ENCODE measurements at places on chromosomes 7 and 10. TPM values are rescaled to one million over a fixed set of nuclear protein-coding genes. Genes with fewer than 3 reads are reported as not detected.

Gene TMEM26
- total RNA-seq = not detected

DNA sequence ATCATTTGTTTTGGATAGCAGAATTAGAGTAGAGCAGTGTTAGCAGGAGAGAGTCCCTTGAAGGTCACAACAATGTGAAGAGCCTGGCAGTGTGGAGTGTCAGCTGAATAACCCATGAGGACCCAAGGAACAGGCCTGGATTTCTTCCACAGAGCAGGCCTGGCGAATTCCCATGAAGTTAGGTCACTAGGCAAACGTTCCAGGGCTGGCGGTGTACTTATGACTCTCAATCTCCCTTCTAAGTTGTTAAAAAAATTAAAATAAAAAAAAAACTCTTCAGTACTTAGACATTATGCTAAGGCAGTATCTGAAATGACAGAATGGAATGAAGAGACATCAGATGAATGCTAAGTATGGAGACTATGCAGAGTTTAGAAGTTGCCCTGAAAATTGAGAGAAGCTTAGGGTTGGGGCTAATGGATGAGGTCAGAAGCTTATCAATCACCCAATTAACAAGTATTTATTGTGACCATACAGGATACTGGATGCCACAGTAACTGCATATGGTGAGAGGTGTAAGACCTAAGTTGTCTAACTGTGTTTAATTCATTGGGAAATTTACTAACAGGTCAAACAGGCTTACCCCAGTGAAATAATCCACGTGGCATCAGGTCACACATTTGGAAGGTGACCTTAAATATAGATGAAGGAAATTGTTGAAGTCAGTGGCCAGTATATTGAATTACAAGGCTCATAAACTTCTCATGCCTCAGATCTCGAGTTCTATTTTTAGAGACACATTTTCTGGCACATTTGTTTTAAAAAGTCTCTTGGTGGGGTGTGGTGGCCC is 126.2 kb upstream of the NRP1 start:
- DNase-seq = peak; percentile 90

Gene ASZ1
- total RNA-seq = not detected

- DNase-seq = peak; percentile 28
Observed at GRCh38 chr7:47666164-47666862, 84.4 kb upstream of the TNS3 start.

- DNase-seq = no peak
Observed at GRCh38 chr10:97903128-97904017, 53.7 kb downstream of the GOLGA7B start.

DNA sequence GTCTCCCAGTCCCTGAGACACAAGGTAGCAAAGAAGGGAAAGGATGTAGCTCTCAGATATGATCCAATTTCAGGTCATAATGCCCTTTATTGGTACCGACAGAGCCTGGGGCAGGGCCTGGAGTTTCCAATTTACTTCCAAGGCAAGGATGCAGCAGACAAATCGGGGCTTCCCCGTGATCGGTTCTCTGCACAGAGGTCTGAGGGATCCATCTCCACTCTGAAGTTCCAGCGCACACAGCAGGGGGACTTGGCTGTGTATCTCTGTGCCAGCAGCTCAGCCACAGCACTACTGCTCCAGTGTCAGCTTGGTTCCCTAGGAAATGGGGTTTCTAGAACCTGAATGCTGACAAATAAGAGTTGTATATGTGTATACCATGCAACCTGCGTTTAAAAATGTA is 74.6 kb upstream of the PRSS58 start:
- no peak for DNase-seq

Gene TBX20
- total RNA-seq = not detected

Gene SUFU
- 3.1 TPM for total RNA-seq

Gene IL2RA
- not detected for total RNA-seq

DNA sequence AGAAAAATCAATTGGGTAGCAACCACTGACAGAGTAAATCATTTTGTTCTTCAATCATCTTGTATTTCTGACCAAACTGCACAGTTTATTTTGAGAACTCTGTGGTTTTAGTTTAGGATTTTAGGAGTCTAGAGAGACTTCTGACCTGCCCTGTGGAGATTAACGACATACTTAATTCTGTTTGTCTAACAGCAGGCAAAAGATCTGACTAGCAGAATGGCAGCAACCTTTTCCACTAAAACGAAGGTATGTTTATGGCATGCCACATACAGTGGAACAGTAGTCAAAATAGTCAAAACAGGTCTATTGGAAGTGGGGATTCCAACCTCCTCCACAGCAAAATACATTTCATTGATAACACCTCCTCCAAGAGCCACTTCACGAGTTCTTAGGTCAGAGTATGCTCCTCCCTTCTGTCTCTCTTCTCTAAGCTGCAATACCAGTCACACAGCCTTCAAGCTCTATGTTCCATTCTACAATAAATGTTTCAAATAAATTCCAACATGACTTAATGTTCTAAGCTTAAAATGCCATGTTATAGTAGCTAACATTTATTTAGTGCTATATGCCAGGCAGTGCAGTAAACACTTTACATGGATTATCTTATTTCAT is 34.4 kb downstream of the NRCAM start:
- DNase-seq = no peak

Gene GPNMB
- 38.2 TPM for total RNA-seq

GRCh38 chr7:42492920-42493319 is 255.9 kb upstream of the GLI3 start:
- DNase-seq = peak; percentile 9

DNA sequence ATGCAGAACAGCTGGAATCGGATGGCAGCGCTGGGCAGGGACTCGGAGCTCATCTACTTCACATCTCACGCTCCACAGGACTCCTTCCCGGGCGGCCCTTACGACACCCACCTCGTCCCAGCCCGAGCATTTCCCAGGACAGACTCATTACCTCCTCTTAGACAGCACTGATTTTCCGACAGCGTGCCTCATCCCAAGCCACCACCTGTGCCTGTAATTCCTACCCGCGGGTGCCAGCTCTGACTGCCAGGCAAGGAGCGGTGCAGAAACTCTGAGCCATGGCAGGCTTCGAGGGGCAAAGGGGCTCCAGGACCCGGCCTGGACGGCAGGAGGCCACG is 25.6 kb downstream of the GPER1 start:
- DNase-seq = no peak

GRCh38 chr7:75945297-75946168 is 30.6 kb downstream of the POR start:
- peak; percentile 44 for DNase-seq

DNA sequence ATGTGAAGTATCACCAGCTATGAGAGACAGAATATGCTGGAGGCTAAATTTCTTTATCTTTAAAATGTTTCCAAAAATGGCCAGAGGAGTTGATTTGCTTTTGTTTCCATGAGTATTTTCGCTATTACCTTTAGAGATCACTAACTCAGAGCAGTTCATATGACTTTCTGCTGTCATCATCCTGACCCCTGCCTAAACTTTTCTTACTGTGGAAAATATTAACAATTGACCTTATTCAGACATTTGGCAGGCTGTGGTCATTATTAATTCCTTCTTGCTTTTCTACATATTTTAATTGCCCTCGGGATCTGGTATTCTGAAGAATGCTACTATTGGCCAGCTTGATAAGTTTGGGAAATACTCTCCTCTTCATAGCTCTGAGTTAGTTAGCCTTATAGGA is 156.5 kb downstream of the EXOC4 start:
- no peak for DNase-seq

DNA sequence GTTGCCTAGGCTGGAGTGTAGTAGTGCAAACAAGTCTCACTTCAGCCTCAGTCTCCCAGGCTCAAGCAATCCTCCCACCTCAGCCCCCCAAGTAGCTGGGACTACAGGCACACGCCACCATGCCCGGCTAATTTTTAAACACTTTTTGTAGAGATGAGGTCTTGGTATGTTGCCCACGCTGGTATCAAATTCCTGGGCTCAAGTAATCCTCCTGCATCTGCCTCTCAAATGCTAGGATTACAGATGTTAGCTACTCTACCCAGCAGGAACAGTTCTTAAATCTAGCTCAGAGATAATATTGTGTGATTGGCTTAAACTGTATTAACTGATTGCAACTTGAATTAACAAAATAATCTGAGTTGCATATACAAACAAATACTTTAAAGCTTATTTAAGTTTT is 82.9 kb downstream of the CDK14 start:
- DNase-seq = no peak

GRCh38 chr7:87391020-87391701 is 45.7 kb downstream of the CROT start:
- DNase-seq = no peak

- DNase-seq = no peak
Observed at GRCh38 chr10:123530166-123530870, 135.8 kb upstream of the GPR26 start.

- DNase-seq = peak; percentile 86
Observed at GRCh38 chr10:72552857-72553256, 73.0 kb downstream of the MICU1 start.

- peak; percentile 23 for DNase-seq
Observed at GRCh38 chr7:18976715-18977471, 140.5 kb downstream of the TWIST1 start.

GRCh38 chr7:127153315-127153714 is 99.4 kb downstream of the GRM8 start:
- DNase-seq = no peak

- peak; percentile 88 for DNase-seq
Observed at GRCh38 chr10:14605231-14605925, 169.3 kb downstream of the FAM107B start.

DNA sequence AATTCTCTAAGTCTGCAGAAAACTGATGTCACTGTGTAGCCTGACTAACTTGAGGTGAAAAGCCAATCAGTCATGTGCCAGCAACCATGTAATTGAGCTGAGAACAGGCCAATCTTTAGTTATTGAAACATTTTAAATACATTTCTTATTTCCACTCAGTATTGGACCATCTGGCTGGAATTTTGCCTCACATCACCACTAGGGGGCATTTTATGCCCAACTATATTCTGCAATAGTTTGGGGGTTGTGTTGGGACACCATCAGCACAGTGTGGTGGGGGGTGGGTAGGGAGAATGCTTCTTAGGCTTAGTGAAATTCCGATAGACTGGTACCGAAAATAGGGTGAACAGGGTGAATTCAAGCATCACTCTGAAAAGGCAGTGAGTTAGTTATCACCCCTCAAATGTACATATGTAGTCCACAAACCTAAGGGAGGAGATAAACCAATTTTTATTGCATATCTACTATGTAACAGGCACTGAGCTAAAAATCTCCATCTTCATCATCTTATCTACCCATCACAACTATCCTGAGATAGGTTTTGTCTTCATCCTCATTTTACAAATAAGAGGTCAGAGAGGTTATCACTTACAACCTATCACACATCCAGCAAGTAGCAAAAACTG is 17.8 kb downstream of the NPSR1 start:
- DNase-seq = peak; percentile 33

GRCh38 chr10:78247821-78248220 is 214.2 kb downstream of the RPS24 start:
- DNase-seq = no peak

DNA sequence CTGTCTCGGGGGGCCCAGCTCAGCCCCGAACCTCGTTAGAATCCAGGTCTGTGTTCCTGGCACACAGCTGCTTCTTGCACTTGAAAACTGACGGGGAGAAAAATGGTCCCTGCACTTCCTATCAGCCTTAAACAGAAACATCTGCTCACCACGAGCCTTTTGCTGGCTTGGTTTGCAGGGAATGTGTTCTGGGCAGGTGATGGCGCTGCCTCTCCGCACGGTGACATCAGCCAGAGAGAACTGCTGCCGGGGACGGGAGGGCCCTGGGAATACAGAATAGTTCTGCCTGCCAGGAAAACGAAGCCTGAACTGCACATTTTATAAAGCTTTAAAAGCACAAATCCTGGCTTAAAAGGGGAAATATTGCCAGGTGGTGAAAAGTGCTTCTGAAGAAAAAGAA is 622.5 kb downstream of the TYW1 start:
- no peak for DNase-seq

Gene WIPF3
- total RNA-seq = not detected

DNA sequence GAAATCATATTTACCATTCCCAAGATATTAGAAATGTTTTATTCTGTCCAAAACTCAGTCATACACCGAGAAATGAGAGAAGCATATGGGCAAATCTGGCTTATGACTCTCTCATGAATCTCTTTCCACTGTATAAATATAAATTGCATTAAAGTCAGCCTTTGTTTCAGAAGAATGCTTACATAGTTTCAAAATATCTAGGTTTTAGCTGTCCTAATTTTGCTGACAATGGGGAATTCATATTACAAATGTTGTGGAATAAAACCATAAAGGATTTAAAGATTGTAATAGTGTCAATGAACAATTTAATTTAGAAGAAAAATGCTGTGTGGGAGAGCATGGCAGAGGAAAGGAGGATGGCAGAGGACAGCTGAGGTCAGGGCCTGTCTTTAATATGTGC is 185.0 kb upstream of the THSD7A start:
- DNase-seq = no peak

Gene COL28A1
- total RNA-seq = not detected

DNA sequence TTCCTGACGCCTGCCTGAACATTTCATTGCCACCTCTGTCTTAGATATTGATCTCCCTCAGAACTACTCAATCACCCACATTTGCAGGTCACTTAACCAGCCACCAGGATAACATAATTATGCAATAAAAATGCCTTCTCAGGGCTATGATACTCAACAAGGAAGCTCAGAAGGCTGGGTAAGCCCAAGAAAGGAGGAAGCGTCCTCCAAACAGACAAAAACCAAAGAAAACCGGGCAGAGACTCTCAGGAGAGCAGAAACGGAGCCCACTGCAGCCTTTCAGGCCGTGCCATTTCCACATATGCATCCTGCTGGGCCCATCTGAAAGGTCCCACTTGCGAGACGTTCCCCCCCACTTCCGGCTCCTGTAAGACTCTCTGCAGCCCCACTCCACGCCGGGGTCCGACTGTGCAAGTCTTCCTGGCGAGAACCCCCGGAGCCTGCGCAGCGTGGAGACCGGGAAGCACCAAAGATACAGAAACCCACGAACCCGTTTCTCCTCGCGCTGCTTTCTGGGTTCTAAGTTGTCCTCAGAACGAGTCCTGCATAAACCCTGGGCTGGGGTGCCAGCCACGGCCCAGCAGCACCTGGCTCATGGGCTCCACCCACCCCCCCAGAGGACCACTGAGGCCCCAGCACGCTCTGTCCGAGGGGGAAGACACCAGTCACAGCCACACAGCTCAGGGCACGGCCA is 83.7 kb downstream of the DIP2C start:
- DNase-seq = no peak

DNA sequence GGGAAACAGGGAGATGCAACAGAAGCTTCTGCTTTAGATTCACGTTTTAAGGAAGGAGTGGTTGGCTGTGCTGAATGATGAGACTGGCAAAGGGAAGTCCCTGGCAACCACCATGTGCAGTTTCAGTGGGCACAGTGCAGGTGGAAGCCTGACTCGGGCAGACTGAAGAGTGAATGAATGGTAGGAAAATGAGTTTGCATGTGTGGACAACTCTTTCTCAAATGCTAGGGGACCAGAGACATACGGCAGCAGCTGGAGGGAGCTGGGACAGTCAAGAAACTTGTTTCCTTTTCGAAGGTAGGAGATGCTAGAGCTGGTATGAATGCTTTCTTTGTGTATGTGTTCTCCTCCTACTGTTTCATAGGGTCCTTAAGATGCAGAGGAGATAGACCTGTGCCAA is 29.0 kb downstream of the PODXL start:
- DNase-seq = no peak

- no peak for DNase-seq
Observed at GRCh38 chr10:129501652-129502436, 34.8 kb downstream of the MGMT start.

Gene FAM13C
- 0.54 TPM for total RNA-seq

- no peak for DNase-seq
Observed at GRCh38 chr7:112143136-112143535, 63.1 kb downstream of the DOCK4 start.
